ENCODE measurements at places on chromosomes 2 and 18.
A peak's percentile ranks its signal among the peaks of the same experiment; 100 is the strongest.

- no peak for DNase-seq
These were observed 128.6 kb downstream of the SPOPL start for GRCh38 chr2:138630164-138630563.

GRCh38 chr2:127504552-127505430, 21.5 kb downstream of the IWS1 start:
- no peak for DNase-seq

DNA sequence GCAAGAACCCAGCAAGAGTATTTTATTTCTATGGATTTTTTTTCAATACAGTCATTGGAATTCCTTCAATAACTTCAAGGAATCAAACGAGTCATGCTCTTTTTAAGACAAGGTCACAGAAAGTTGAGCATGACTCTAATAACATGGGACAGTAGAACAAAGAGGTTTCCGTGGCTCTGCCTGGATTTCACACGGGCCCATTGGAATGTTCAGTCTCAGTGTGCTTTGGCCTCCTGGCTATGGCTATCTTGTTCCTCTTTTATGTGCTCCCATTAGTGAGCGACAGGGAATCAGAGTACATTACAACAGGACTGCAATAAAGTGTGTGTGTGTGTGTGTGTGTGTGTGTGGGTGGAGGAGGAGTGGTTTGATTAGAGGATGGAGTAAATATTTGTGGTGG, 312.4 kb downstream of the DCC start:
- no peak for DNase-seq

GRCh38 chr2:116073731-116074130, 1631.3 kb downstream of the DPP10 start:
- DNase-seq = no peak

- no peak for DNase-seq
These were observed 941 bp downstream of the SKOR2 start for GRCh38 chr18:47250391-47251046.

- no peak for DNase-seq
These were observed 222.1 kb upstream of the NRP2 start for GRCh38 chr2:205460217-205460616.

DNA sequence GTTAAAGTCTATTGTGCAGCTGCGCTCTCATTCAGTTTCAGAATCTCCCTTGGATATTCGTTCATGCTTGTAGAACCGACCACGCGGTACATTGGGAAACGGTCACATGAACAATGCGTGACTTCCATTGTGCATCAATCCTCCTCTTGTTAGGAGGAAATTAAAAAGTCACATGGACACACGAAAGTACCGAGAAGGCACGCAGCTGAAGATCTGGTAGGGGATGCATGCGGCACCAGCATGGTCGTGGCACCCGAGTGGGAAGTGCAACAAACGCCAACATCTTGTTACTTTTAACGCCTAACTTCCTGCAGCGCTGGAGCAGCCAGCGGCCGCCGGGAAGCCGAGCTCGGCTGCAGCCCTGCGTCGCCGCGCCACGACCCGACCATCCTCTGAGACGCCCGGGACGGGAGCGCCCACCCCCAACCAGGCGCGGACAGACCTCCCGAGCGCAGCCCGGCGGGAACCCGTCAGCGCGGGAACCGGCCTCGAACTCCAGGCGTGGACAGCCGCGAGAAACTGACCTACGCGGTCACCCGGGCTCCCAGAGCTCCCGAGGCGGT, 412 bp downstream of the OSBPL1A start:
- peak; percentile 68 for DNase-seq

GRCh38 chr2:219533930-219534661, 9.5 kb downstream of the CHPF start:
- DNase-seq = no peak

GRCh38 chr2:30178618-30179434, 32.0 kb downstream of the YPEL5 start:
- no peak for DNase-seq

DNA sequence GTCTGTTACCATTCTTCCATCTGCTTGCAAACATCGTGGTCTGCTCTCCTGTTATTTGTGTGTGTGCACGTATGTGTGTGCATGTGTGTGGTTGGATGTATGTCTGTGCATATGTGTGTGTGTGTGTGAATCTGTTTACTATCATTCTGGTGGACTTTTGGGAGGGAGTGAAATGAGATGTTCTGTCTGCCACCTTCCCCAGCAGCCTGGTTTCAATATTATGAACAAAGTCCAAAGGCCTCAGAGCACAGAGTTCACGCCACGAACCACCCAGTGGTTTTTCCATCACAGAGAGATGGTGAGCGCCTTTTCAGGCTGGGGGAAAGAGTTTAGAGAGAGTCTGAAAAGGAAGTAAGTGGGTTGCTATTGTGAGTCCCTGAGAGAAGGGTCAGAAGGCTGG, 67.1 kb upstream of the YWHAQ start:
- DNase-seq = no peak

DNA sequence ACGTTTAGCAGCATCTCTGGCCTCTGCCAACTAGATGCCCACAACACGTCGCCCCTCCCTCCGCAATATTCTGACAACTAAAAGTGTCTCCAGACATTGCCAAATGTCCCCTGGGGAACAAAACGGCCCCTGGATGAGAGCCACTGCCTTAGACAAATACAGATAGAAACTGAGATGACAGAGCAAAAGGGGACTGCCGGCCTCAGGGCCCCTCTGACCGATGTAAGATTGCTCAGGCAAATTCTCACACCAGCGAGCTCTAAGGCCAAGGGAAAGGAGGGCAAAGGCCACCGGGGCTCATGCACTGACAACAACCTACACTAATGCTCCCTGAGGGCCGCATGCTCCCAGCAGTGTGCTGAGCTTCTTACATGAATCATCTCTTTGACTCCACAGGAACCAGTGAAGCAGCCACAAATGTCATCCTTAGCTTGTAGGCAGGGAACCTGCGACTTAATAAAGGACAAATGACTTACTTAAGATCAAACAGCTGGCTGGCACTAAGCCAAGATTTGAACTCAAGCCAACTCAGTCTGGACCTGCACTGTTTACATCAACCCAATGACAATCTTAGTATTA, 228.5 kb downstream of the TTC32 start:
- no peak for DNase-seq

DNA sequence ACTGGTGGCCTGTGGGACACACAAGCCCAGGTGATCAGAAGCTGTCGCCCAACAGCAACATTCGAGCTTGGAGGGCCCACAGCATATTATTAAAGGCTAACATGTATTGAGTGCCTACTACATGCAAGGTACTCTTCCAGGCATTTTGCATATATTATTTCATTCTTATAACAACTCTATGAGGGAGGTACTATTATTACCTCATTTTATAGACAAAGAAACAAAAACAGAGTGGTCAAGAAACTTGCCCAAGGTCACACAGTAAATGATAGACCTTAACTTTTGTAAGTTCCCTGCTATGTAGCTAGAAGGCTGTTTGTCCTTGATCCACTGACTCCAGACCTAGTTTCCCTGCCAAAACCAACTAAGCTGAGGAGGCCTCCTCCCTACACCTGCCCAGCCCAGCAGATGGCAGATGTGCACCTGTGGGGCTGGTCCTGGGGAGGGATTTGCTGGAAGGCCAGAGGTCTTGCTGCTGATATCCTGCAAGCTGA, 35.7 kb downstream of the KANSL3 start:
- DNase-seq = no peak

DNA sequence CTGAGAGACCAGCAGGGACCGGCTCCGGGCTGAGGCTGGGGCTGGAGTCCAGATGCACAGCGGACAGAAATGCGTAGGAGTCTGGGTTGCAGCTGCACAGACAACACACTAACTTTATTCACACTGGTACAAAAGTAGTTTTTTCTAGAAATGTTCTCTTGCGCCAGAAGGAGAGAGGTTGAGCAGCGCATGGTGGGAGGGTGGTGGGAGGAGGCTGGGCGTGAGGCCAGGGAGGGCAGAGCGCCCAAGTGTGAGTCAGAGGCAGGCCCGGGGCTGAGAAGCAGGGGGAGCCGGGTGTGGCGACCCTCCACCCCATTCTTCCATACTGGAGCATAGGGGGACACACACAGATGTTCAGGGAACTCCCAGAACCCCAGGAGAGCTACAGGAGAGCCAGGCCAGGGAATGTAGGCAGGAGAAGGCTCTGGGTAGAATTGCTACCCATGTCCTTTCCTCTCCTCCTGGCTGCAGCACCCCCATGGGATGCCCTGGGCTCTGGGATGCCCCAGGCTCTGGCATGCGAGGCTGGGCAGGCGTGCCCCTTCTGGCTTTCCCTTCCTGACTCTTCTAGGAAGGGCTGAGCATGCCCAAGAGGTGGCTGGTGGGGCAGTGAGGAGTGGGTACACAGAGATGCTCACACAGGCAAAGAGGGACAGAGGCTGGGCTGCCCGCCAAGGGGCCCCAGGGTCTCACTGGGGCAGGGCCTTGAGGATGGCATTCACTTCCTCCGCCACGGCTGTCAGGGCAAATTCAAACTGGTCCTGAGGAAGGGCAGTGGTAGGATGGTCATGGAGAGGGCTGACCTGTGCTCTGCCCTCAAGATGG, 10.6 kb downstream of the DNAJB2 start:
- no peak for DNase-seq

GRCh38 chr2:176817061-176817565, 395.5 kb upstream of the HNRNPA3 start:
- DNase-seq = no peak

DNA sequence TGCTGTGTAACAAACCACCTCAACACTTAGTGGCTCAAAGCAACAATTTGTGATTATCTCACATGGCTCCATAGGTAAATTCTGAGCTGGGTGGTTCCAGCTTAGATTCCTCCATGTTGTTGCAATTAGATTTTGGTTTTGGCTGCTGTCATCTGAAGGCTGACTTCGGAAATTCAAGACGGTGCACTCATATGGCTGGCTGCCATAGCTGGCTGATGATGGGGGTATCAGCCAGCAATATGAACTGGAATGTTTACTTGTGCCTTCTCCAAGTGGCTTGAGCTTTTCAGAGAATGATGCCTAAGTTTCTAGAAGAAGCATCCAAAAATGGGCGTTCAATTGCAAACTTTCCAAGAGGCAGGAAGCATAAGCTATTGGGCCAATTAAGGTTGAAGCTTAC, 213.1 kb downstream of the GCA start:
- DNase-seq = no peak

- no peak for DNase-seq
These were observed 338.7 kb downstream of the HRH4 start for GRCh38 chr18:24799176-24799575.

All from activated effector memory CD4-positive, alpha-beta T cell treated with anti-CD3 and anti-CD28 coated beads, Interleukin-2, amount 50 U/mL, for 16 hours (primary cell).